Cardiac septum (tissue), 1 donor: ENCODE measurements at places on chromosomes 1 and 21. TPM values are rescaled to one million over a fixed set of nuclear protein-coding genes. Genes with fewer than 3 reads are reported as not detected.

Gene GPR25
- not detected for total RNA-seq

Gene SPRR2F
- not detected for total RNA-seq

Gene DIRAS3
- 37.8 TPM for total RNA-seq

Gene NOS1AP
- total RNA-seq = 2.0 TPM

Gene PTPN7
- 1.2 TPM for total RNA-seq

Gene PCP4
- 1.5 TPM for total RNA-seq

Gene RGS21
- total RNA-seq = not detected

Gene ZNF691
- total RNA-seq = 6.5 TPM

Gene PAQR6
- 2.6 TPM for total RNA-seq

Gene NBPF9
- 7.6 TPM for total RNA-seq

Gene BATF3
- 1.9 TPM for total RNA-seq

Gene ARHGEF10L
- total RNA-seq = 59.8 TPM

Gene CFHR3
- not detected for total RNA-seq

Gene DPH5
- 35.4 TPM for total RNA-seq

Gene URB1
- 10.5 TPM for total RNA-seq

Gene FAAH
- total RNA-seq = 0.97 TPM

Gene CSF3R
- 11.8 TPM for total RNA-seq
